ENCODE measurements at places on chromosomes 12 and 14.

GRCh38 chr12:31456562-31456961, 130.6 kb upstream of the SINHCAF start:
- DNase-seq: no peak

DNA sequence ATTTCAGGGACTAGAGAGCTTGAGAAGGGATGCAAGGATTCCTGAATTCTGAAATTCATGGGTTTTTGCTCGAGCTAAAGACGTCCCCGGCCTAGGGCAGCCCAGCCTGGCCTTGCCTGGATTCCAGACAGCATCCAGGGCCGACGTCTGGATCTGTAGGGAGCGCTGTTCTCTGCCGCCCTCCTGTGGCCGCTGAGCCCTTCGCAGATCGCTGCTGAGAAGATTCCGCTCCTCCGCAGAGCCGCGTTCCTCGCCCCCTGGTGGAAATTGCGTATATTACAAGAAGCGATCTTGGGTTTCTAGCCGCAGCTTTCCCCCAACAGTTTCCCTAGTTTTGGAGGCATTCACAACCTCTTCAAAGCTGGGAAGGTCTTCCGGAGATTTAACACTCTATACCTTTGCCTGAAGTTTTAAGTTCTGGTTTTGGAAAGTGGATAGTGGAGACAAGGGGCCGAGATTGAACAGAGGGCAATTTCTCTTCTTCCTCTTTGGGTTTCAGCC, 5.1 kb downstream of the CISTR start:
- peak; percentile 87 for DNase-seq

DNA sequence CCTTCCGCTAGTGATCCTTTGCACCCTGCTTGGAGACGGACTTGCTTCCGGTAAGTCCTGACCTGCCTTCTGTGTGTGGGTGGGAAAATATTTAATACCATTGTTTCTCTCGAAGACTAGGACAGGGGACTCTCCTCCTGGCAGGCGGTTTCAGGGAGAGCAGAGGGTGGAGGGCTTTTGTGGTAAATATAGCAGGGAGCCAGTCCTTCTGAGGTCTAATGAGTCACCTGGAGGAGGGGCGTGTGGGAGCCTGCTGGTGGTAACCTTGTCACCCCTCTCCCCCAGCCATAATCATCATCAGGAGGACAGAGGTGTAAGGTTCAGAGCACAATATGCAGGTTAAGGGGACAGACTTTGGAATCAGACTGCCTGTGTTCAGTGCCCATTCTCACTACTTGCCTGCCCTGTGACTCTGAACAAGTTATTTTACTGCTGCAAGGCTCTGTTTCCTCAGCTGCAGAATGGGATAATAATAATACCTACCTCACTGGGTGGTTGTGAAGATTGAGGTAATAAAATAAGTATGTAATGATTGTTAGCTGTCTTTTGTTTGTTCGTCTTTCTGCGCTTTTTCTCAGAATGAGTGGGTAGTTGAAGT, 47.4 kb downstream of the SUSD6 start:
- no peak for DNase-seq

GRCh38 chr12:129550353-129550752, 353.5 kb downstream of the TMEM132D start:
- no peak for DNase-seq

DNA sequence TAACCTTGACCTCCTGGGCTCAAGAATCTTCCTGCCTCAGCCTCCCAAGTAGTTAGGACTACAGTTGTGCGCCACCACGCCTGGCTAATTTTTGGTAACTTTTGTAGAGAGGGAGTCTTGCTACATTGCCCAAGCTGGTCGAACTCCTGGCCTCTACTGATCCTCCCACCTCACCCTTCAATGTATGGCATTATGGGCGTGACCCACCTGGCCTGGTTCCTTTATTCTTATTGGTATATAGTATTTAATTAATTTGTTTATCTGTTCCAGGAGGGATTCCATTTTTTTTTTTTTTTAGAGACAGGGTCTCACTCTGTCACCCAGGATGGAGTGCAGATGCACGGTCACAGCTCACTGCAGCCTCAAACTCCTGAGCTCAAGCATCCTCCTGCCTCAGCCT, 40.9 kb upstream of the EAPP start:
- peak; percentile 2 for DNase-seq

GRCh38 chr14:51824191-51824590, 36.2 kb upstream of the GNG2 start:
- DNase-seq: no peak

DNA sequence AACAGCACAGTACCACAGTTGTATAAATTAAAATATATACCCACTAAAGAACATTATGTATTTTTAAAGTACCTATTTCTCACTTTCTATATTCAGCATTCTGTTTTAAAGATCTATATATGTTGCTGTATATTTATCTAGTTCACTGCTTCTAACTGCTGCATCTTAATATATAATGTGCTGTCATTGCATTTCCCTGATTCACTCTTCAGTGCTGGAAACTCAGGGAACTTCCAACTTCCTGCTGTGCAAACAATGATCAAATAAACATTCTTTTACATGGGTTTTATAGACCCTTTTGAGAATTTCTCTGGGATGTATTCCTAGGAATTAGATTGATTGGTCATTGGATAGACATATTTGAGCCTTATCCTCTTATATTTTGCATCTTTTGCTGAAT, 379.1 kb downstream of the APAF1 start:
- DNase-seq: no peak

DNA sequence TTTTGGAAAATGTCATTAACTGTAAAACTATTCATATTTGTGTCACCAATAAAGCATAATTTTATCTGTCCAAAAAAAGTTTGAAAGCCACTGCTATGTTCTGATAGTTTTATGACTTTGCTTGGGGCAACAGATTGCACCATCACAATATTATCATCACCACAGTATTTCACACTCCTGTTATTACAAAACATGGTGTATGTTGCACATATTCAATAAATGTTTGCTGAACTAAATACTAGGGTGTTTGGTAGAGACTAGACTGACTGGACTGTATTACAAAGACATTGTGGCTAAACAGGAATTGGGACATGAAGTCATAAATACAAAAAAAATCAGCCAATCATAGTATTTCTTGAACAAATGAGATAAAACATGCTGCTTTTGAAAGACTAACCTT, 55.1 kb downstream of the PAWR start:
- DNase-seq: no peak

GRCh38 chr14:100849115-100849781, 23.3 kb downstream of the MEG3 start:
- DNase-seq: no peak

GRCh38 chr12:30988086-30988485, 61.5 kb downstream of the TSPAN11 start:
- DNase-seq: peak; percentile 47

GRCh38 chr12:124328636-124329035, 33.7 kb downstream of the RFLNA start:
- no peak for DNase-seq

DNA sequence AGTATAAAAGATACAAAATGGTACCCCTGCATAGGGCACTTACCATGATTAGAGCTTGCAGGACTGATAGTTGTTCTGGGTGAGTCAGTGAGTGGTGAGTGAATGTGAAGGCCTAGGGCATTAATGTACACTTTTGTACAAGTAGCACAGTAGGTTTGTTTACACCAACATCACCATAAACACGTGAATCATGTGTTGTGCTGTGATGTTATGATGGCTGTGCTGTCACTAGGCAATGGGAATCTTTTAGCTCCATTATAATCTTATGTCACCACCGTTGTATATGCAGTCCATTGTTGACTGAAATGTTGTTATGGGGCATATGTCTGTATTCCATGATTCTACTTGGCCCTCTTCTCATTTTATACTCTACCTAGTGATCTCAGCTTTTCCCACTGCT, 11.8 kb downstream of the NUBPL start:
- DNase-seq: no peak

- no peak for DNase-seq
Observed at GRCh38 chr12:124418156-124418555, 123.3 kb downstream of the RFLNA start.

DNA sequence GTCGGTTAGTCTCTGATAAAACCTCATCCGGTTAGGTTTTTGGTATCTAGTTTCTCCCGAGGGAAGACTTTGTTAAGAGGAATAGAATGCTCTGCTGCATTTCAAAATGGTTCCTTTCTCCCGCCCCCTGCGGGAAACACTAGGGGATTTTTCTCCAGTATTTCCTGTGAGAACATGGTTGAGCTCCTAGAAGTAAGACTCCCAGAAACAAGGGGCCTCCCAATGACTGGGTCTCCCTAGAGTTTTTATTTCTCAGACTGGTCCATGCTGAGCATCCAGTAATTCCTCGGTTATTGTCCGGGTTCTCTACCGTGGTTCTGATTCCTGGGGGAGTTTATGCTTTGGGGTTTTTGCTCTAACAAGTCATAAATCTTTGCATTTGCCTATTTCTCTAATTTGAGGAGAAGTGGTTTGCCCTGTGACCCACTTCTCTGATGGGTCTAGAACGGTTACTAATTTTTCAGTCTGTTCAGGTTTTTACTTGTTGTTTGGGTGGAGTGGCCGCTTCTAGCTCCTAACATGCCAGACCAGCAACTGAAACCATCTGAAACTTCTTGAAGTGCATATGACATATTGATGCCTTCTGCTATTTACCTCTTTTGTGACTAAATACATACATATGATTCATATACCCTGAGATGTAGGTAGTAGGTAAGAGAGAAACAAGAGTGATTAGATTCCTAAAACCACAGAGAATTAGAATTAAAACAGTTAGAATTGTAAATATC, 25.1 kb downstream of the TESPA1 start:
- DNase-seq: no peak

DNA sequence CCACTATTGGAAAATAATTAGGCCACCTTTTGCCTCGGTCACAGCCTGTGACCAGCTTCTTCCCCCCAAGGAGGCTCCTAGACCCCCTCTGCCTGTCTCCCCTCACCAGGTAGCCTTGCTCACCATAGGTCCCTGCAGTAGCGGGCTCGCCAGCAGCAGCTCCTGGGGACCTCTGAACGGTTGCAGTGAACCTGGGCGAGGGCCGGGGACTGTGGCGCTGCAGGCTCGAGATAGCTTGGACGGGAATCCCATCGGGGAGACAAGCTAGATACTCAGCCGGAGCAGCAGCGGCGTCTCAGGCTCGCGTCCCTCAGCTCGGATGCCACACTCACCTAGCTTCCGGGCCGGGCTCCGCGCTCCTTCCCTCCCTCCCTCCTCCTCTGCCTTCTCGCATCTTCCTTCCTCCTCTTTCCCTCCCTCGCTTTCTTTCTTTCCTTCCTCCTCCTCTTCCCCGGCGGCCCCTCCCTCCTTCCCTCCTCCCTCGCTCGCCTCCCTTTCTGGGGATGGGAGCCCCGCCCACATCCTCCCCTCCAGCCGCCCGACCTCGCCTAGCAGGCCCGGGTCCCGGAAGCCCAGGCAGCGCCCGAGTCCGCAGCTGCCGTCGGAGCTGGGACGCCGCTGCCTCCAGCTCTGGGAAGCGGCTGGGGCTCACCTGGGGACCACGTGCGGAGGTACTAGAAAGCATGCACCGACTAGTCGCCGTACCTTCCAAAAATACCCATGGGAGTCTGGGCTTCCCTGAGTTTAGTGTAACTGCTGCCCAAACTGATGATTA, at the start of gene BMP4:
Gene BMP4, minus strand, starts transcription at position 399 of the 775 bp plus-strand sequence. CDS start 4,603 bp downstream, outside the sequence.
- peak; percentile 88 for DNase-seq

DNA sequence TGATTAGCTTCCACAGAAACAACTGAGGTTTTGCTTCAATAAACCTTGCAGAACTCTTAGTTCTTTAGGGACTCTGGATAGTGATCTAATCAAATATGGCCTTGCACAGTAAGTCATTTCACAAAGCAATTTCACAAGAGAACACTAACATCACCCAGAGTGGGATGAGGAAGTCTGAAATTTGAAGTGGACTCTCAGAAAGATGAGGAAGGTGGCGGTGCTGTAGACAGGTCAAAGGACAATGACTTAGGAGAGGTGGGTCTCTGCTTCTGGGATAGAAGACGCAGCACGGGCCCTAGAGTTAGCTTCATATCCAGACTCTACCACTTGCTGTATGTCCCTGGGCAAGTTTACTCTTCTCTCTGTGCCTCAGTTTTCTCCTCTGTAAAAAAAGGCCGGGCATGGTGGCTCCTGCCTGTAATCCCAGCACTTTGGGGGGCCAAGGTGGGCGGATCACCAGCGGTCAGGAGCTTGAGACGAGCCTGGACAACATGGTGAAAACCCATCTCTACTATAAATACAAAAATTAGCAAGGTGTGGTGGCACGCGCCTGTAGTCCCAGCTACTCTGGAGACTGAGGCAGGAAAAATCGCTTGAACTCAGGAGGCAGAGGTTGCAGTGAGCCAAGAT, 18.9 kb downstream of the FOS start:
- DNase-seq: no peak

GRCh38 chr14:31127690-31128089, 79.9 kb downstream of the HECTD1 start:
- no peak for DNase-seq

DNA sequence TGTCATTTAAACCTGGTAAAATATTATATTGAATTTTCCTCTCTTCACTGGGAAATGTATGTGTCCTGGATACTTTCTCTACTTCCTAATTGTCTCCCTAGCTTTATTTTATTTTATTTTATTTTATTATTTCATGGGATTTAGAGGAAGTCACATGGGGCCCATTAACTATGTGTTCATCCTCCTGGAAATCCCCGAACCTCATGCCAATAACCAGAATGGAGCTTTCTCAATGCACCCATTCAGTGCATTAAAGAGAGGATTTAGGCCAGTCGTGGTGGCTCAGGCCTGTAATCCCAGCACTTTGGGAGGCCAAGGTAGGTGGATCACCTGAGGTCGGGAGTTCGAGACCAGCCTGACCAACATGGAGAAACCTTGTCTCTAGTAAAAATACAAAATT, 1.3 kb upstream of the RPGRIP1 start:
- no peak for DNase-seq

GRCh38 chr12:65602610-65603295, 221.5 kb upstream of the HMGA2 start:
- peak; percentile 80 for DNase-seq

DNA sequence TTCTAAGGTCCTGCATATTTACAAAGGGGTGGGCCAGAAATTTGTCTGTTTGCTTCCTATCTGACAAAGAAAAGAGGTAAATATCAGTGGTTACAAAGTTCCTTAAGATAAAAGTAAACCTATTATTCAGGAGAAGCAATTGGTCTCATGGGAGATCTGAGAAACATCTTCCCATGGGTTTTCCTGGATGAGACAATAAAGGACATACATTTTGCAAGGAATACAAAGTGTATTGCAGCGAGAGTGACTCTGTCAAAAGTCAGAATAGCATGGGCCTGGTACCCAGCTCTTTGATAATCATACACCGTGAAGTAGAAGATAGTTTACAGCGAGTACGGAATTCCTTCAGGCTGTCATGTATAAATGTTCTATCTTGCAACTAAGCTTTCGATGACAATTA, 14.2 kb downstream of the LRRK2 start:
- DNase-seq: no peak

GRCh38 chr12:24605466-24605865, 343.4 kb downstream of the BCAT1 start:
- DNase-seq: no peak

All from left lung (tissue), 14 donors.